Caco-2 (cell line): ENCODE measurements at places on chromosomes 5 and 9.

- DNase-seq = no peak
These were observed 7.3 kb upstream of the FGF18 start for GRCh38 chr5:171412186-171412585.

- no peak for DNase-seq
These were observed 3.8 kb downstream of the WDR36 start for GRCh38 chr5:111095982-111096381.

GRCh38 chr5:133714161-133714915 lies 102.0 kb upstream of the FSTL4 start:
- DNase-seq = no peak

- no peak for DNase-seq
These were observed 153.7 kb upstream of the GRAMD2B start for GRCh38 chr5:126269511-126269910.

GRCh38 chr9:5922192-5922591 lies 31.5 kb downstream of the MLANA start:
- DNase-seq = no peak

GRCh38 chr5:139266236-139266635 lies 27.3 kb upstream of the MATR3 start:
- no peak for DNase-seq

DNA sequence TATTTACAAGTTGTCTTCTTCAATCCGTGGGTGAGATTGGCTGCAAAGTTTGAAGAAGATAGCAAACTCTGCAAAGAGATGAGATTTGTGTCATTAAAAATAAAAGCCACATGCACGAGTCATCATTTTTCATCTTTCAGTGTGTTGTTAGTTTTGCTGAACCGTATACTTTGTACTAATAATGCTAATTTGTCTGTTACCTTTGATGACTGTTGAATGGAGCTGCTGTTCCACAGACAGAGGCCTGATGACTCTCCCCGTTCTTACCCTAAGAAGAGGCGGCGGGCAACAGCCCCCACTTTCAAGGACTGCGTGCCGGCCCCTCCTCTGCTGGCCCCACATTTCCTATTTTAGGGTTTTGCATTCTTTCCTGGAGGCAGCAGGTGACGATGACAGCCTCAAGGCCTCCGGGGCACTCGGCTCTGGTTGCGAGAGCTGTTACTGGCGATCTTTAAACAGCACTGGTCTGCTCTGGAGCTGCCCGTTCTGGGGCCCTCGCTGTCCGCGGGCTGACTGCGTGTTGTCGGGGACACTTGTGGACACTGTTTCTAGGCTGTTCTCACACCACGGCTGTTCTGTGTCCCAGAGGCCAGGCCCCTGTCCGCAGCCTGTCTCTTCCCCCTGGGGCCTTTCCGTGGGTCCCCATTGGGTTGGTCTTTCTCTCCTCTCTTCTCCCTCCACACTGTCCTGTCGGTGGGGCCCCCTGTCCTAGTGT lies 35.1 kb downstream of the NDUFS6 start:
- DNase-seq = no peak

DNA sequence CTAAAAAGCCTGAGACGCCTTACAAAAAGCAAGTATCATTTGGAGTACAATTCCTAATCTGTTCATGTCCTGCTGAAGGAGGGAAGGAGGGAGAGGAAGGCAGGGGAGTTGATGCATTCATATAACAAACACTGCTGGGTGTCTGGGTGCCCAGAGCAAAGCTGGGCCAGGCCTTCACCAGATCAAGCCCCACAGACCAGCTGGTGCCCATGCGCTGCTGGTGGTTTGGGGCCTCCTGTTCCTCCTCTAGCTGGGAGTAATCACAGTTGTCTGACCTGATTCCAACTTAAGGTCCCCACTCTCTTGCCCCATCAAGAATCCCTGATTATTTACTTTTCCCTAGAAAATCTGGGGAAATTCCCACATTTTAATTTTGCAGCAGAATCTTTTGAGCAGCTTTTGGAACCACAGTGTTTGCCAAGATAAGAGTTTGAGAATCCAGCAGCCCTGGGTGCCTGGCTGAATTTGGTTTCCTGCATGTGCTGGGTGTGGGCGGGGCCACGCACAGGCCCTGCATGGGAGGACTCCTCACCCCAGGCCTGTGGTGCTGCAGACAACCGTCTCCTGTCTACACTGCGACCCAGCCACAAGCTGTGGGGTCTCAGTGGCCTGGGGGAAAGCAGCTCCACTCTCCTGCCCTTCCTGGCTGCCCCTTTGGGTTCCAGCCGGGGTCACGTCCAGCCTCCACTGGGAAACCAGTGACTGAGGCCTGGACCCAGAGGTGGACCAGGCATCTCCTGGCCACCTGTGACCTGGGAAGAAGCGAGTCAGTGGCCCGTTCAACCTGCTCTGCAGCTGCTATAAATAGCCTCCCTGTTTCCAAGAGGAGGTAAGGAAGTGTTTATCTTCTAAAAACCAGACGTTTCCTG lies 47.5 kb downstream of the NEURL1B start:
- DNase-seq = no peak

DNA sequence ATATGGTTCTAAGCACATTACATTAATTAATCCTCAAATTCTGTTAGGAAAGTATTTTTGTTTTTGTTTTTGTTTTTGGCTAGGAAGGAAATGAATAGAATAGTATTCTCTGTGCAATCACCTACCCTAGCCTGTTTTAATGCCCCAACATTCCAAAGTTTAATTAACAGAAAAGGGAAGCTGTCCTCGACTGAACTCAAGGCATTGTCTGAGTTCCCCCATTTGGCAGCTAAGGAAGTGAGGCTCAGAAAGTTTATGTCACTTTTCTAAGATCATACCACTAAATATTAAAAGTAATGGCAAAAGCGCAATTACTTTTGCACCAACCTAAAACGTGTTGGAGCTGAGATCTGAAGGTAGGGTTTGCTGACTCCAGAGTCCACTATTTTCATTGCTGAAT lies 59.8 kb downstream of the FGF1 start:
- no peak for DNase-seq

DNA sequence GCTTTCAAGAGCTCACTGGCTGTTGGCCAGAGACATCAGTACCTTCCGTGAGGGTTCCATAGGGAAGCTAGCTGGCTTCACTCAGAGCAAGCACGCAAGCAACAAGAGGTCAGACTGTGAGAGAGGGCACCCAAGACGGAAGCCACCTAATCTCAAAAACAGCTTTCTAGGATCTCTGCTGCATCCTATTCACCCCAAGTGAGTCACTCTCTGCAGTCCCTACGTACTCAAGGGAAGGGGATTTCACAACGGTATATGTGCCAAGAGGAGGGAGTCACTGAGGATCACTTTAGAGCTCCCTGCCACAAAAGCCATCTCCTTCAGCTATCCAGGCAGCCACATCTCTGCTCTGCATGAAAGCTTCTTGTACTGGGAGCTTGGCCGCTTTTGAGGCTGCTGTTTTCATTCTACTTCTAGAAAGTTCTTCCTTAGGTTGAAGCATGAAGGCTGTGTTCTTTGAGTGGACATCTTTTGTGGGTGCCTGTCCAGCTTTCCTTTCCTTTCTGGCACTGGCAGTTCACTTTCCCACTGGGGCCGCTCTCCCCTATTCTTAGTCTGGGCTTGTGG lies 249.5 kb downstream of the MAN2A1 start:
- no peak for DNase-seq

DNA sequence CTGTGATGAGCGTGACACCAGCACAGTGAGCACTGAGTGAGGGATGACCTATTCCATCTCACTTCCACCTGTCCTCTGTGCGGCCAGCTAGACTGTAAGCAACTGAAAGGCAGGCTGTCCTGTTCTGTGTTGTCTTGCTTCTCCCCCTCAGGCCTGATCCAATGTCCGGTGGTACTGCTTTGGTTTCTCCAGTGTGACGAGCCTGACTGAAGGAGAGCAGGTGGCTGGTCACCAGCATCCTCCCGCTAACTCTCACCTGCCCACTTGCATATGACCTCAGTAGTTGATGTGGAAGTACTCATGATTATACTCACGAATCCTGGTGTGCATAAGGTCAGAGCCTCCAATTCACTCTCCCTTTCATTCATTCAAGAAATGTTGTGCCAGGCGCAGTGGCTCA lies 2.4 kb upstream of the SLC27A4 start:
- DNase-seq = no peak

GRCh38 chr5:148912714-148913398 lies 86.4 kb downstream of the ADRB2 start:
- DNase-seq = peak; percentile 40

DNA sequence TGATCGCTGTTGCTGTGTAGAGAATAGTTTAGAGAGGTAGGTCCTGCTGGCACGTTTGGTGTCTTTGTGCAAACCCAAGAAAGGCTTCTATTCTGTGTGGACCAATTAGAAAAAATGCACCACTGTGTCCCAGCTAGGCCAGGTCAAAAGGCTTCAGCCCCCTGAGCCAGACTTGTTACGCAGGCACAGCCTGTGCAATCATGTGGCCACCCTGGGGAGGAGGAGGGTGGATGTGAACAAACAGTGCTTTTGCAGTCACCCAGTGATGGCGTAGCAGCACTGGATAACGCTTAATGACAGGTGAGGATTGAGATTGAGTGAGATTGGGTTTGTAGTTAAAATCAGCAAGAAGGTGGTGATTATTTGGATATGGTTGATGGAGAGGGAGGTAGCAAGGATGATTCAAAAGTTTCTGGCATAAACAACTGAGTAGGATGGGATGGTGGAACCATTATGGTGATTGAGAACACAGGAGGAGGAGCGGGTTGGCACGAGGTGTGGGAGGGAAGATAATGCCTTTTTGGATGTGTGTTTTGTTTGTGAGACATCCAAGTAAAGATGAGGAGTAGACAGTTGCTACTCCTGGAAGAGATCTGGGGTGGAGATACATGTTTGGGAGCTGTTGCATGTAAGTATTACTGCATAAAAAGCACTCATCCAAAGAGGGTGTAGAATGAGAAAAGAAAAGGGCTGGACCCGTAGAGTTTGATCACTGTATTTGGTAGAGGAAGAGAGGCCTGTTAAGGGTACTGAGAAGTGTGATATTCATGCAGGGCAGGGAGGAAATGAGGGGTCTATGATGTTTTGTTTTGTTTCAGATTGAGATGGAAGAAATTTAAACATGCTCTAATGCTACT lies 6.7 kb downstream of the GCNT1 start:
- no peak for DNase-seq

GRCh38 chr9:129026442-129027223 lies 1.5 kb downstream of the SH3GLB2 start:
- DNase-seq = peak; percentile 86

DNA sequence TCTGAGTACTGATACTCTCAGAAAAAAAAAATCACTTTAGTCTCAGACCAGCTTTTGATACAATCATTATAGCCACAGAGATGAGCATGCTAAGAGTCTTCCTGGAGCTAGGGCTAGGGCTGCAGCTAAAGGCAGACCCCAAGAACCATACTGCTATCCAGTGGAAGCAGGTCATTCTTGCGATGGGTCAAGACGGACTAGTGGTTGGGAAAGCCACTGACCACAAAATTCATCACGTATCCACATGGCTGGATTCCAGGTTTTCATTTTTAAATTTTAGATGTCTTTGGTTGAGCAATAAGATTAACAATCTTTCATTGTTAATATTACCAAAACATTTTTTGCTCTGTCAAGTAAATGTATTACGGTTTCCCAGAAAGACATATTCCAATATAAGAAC lies 598.1 kb downstream of the DNAH5 start:
- no peak for DNase-seq

DNA sequence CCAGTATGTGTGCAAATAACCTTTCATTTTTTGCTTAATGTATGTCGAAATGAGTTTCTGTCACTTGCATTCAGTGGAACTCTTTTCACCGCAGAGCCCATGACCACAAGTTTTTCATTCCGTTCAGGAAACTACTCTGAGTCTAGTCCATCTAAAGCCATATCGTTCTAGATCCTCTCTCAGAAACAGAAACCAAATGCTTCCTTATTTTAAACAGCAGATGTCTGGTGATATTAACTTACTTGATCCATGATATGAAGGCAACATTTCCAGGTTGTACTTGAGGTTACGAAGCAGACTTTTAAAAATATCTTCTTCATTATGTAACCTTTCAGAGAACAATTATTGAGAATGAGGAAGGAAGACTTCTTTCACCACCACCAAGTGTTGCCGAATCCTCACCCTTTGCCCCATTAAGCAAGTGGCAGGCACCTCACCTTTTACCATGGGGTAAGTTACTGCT lies 72.4 kb upstream of the GNAQ start:
- DNase-seq = no peak

DNA sequence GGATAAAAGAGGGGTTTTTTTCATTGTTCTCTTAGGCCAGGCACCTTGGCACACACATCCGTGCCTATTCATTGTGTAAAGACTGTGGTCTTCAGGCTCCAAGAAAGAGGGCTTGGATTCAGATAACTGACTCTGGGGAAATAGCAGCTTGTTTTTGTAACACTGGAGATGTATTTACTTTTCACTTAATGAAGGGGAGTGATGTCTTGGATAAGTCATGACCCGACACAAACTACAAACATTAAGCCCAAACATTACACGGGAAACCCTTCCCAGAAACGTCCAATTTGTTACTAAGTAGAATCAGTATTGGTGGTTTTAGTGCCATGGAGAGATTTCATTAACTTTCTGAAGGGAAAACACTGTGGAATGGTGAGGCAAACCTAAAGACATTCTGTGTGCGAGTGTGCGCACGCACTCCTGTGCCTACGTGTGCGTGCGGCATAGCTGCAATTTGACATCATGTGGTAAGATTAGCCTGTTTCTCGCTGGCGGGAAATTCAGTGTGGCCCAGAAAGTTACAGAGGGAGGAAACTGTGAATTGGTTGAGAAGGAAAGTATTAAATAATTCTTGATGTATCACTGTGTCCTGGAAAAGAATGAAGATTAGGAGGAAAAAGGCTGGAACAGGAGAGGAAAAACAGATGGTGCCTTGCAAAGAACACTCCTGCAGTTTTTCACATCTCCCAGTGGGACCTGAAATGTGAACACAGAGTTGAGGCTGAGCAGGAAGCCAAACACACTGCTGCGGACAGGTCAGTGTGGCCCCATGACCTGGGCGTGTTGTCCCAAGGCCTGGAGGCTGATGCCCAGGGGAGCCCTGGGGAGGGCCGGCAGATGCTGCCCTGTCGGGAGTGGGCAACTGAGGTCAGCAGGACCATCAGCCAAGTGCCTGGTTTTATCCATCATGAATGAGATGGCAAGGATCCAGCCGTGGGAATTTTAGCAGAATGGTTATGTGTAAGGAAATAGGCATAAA lies 108.5 kb downstream of the GAS1 start:
- no peak for DNase-seq

GRCh38 chr5:6497262-6497661 lies 48.6 kb downstream of the UBE2QL1 start:
- DNase-seq = no peak

- DNase-seq = no peak
These were observed 160.2 kb downstream of the MACROH2A1 start for GRCh38 chr5:135238622-135239452.

DNA sequence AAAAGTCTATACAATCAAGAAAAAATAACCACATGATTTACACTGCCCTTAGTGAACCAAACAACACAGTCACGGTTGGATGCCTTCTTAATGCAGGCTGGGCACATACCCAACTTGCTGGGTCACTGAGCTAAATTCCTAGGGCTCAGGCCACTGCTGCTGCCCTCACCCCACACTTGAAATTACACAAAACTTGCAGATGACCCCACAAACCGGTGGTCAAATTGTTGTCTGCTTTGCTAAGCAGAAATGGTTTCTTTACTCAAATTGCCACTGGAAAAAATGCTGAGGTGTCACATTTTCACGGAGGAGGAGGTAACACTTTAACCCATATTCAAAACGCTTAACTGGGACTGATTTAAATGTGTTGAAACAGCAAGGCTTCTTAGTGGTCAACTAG lies 62.4 kb downstream of the HMHB1 start:
- no peak for DNase-seq

GRCh38 chr5:160638161-160638742 lies 213.8 kb downstream of the ATP10B start:
- no peak for DNase-seq

GRCh38 chr5:75446068-75446467 lies 65.4 kb downstream of the CERT1 start:
- no peak for DNase-seq

GRCh38 chr9:130214776-130215340 lies 42.7 kb downstream of the NCS1 start:
- no peak for DNase-seq
